ENCODE measurements at places on chromosomes 7 and 10.

GRCh38 chr10:113047605-113047962 is 97.5 kb downstream of the TCF7L2 start:
- DNase-seq, result no peak

- DNase-seq, result no peak
These were observed 70.4 kb upstream of the ATRNL1 start for GRCh38 chr10:115022733-115023132.

DNA sequence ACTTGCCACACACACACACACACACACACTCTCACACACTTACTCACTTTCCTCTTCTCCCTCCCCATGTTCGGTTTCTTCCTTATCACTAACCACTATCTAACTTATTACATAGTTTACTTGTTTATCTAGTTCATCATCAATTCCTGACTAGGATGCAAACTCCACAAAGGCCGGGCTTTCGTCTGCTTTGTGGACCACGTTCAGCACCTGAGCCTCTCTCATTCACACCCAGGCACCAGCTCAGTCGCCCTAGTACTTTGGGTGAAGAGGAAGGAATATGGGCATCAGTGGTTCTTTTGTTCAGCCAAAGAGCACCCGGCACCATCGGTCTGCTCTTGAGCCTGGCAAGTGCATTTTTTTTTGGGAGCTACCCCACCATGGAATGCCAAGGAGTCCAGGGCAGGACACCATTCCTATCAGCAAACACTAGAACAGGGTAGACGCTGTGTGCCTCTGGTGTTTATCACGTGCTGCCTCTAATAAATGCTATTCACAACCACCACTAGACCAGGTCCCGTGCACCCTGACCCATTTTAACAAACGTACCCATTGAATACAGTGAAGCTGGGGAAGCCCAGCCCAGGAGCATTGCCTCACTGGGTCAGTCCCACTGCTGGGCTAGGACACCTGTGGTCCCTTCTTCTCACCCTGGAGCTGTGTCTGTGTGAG is 2.2 kb downstream of the C10orf67 start:
- no peak for DNase-seq

GRCh38 chr10:116607336-116607735 is 13.4 kb upstream of the PNLIPRP2 start:
- no peak for DNase-seq

DNA sequence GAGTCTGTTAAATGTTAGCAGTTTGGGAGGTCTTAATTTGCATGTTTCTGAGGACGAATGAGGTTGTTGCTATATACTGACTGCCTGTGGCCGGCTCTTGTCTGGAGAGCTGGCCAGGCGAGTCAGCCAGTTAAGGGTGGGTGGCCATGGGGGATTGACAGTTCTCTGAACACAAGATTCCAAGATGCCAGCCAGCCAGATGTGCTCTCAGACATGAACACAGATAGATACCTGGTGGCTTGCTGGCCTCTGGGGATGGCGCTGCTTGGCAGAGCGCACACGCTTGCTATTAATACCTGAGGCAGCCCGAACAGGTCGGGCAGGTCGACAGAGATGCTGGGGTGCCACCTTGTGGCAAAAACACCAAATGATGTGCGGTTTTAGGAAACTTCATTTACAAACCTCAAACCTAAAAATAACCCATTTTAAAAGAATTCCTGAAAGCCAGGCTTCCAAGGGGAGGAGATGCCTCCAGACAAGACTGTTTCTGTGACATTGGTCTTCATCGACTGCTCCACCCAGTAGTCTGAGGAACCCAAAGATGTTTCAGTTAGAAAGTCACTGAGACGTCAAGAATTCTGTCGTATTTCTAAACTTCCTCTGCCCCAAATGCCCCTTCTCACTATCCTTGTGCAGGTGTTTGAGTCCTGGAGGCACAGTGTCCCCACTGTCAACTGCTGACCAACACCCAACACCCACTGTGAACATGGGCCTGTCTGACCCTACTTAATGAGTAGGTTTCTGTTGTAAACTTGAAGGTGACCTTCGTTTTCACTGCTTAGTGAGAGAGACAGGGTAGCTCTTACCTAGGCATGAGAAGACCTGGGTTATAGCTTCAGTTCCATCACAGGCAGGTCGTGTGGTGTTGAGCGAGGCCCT is 123.4 kb downstream of the NT5C2 start:
- peak; percentile 45 for DNase-seq

GRCh38 chr7:84277628-84278224 is 83.1 kb upstream of the SEMA3A start:
- no peak for DNase-seq

DNA sequence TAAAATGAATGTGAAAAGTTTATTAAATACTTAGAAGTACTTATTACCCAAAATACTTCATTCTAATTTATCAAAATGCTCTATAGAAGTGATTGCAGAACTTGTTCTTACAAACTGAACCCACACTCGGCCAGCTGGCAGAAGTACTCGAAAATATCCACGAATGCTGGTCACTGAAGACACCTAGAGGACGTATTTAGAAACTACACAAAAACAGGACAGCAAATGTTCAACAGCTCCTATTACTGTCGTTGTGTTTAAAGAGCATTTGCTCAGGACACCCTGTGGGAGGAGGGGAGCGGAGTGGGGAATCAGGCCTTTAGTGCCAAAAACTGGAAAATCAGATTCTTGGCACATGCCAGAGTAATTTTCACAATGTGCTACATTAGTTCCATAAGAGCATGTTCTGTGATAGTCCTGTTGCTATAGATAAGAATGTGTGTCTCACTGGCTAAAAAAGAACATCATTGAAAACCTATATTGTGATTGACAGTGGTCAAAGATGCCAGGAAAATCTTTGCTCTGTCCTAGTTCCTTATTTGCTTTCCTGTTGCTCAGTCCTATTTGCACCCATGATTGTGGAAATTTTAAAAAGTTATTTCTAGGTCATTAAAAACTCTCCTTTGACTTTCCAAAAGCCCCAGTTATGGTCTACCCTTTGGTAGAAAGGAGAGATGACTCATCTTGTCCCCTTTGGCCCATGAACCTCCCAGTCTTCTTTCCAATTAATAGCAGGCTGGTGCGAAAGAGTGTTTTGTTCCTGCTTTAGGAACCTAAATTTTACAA is 49.0 kb upstream of the NRBF2 start:
- peak; percentile 7 for DNase-seq

DNA sequence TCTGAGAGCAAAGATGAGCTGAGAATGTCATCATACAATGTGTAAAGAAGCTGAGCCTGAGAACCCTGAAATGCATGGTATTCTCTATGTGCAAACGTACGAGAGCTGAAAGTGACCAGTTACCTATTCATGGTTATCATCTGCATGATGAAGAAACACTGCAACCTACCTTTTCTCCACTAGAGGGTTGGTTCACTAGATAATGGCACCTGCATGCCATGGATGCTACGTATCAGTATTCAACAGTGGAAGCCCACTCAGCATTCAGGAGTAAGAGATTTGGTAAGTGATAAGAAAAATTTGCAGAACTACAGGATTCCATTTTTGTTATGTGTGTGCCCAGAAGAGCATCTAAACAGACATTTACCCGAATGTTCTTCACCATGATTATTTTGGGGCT is 145.4 kb downstream of the PTPRN2 start:
- no peak for DNase-seq

GRCh38 chr7:28573059-28573553 is 160.8 kb downstream of the CREB5 start:
- DNase-seq, result no peak

DNA sequence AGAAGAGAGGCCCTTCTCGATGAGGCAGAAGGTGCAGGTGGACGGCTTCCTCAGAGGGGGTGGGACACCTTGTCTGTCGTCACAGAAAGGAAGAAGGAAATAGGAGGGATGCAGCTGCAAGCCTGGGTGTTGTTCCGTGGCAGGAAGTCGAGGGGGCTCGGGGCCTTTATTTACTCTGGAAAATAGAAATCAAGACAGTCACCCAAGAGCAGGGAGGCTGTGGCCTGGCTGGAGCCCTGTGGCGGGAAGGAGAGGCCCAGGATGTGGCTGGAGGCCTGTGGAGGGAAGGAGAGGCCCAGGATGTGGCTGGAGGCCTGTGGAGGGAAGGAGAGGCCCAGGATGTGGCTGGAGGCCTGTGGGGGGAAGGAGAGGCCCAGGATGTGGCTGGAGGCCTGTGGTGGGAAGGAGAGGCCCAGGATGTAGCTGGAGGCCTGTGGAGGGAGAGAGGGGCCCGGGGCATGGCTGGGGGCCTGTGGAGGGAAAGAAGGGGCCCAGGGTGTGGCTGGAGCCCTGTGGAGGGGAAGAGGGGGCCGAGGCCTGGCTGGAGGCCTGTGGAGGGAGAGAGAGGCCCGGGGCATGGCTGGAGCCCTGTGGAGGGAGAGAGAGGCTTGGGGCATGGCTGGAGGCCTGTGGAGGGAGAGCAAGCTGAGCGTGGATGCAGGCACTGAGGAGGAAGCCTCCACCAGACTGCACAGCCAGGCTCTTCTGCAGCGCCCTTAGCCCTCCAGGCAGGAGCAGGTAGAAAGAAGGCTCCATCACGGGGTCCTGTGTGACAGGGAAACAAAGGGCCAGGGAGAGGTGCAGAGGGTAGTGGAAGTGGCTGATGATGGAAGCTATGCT is 97.3 kb upstream of the SFMBT2 start:
- DNase-seq, result peak; percentile 33

DNA sequence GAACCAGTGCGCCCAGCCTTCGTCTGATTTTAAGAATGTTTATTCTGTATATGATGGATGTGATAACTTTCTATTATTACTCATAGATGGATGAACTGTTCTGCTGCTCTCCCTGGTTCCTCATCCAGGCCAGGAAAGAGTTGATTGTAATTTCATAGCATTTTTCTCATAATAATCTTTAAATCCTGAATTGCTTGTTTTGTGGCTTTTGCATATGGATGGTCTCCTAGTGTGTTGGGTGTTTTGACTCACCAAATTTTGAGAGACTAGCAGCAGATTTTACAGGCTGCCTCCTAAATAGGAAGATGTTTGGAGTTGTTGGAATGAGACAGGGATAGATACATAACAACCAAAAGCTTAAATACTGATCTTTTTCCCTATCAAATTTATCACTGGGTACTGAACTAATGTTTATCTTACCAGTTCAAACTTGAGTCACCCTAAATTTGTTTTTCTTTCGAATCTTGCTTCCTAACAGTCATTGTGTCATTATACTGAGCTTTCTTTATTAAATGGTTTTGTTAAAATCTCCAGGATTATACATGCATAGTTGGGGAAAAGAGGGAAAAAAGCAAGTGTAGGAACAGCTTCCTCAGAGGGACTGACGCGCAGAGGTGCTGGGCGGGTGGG is 106.0 kb upstream of the GATA3 start:
- no peak for DNase-seq

DNA sequence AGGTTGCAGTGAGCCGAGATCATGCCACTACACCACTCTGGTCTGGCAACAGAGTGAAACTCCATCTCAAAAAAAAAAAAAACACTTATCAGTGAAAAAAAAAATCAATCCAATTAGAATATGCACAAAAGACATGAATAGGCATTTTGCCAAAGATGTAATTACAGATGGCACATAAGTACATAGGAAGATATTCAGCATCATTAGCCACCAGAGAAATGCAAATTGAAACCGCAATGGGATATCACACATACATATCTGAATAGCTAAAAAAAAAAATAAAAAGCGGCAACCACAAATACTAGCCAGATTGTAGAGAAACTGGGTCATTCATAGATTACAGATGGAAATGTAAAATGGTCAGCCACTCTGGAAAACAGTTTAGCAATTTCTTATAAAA is 1310.8 kb downstream of the XPNPEP1 start:
- DNase-seq, result no peak

DNA sequence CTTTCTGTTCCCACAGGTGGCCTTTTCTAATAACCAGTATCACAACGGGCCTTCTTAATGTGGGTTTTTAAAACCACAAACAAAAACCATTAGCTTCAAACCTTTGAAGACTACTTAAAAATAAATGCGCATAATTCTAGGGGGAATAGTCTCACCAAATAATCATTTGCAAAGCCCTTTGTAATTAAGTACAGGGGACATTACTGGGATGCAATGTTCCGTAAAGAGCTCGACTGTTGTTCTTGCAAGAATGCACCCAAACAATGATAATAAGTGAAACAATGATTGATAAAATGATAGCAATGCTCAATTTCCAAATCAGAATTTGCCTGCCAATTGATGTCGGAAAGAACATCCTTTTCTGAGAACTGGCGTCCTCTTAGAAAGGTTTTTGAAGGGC is 589.1 kb upstream of the ADARB2 start:
- DNase-seq, result no peak

Measured in stimulated activated effector memory CD8-positive, alpha-beta T cell treated with anti-CD3 and anti-CD28 coated beads, Interleukin-12 subunit alpha, Interleukin-12 subunit beta, amount 100 ng/mL, for 72 hours (primary cell).